ENCODE measurements at places on chromosomes 6 and 20.
A peak's percentile ranks its signal among the peaks of the same experiment; 100 is the strongest.

DNA sequence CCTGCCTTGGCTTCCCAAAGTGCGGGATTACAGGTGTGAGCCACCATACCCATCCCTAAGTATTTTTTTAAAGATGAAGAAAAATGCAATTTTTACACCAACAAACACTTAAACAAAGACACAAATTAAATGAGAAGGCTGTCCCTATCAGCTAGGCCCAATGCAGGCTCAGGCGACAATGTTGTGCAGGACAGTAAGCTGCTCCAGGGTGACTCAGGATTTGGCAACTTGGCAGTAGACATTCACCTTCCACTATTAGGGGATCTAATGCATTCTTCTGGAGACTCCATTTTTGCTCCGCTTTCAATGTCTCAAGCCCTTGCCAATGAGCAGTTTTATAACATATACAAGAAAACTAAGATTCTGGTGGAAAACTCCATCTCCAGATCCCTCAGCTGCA lies 19.7 kb downstream of the NDRG3 start:
- no peak for DNase-seq

- DNase-seq: no peak
These were observed 4.5 kb downstream of the DLL1 start for GRCh38 chr6:170286246-170286933.

- DNase-seq: no peak
These were observed 73.0 kb downstream of the GFRA4 start for GRCh38 chr20:3590164-3590563.

GRCh38 chr20:39837561-39837960 lies 851.5 kb downstream of the MAFB start:
- DNase-seq: no peak

DNA sequence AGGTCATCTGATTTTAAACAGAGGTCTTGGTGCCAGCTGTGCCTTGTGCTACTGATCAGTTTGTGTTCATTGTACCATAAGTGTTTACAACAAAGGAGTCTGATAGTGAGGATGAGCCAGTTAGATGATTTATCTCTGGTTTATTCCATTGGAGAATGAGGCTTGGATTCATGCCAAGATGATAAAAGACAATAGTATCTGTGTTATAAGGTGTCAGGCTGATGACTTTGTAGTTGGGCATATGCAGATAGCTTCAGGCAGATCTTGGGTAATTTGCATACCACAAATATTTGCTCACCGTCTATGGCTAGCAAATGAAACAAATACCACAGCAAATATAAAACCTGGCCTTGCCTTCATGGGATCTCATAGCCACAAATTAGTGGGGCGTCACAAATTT lies 43.3 kb upstream of the PHACTR2 start:
- no peak for DNase-seq

DNA sequence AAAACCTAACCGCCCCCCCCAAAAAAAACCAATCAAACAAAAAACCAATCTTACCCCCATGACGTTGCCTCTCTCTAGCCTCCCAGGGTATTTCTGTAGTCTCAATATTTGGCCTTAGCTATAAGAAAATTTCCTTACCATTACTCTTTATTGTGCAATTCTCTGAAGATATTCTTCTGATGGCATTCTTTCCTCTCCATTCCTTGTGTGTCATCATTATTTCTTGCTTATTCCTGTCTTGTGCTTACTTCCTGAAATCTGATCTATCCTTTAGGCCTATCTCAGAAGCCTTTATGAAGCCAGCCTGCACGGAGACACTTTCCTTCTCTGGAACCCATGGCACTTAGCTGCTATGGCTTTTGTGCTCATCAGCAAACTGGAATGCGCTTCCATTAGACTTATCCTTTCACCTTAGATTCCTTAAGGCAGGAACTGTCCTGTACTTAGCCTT lies 65.9 kb upstream of the DDR1 start:
- peak; percentile 89 for DNase-seq

- DNase-seq: no peak
These were observed 10.5 kb upstream of the EPB41L2 start for GRCh38 chr6:131073577-131073976.

Measured in suppressor macrophage treated with lipopolysaccharide for 1 hour (primary cell).